ENCODE measurements at places on chromosomes 3 and 15.

GRCh38 chr15:68589053-68589452 lies 10.3 kb downstream of the CORO2B start:
- DNase-seq, result no peak

DNA sequence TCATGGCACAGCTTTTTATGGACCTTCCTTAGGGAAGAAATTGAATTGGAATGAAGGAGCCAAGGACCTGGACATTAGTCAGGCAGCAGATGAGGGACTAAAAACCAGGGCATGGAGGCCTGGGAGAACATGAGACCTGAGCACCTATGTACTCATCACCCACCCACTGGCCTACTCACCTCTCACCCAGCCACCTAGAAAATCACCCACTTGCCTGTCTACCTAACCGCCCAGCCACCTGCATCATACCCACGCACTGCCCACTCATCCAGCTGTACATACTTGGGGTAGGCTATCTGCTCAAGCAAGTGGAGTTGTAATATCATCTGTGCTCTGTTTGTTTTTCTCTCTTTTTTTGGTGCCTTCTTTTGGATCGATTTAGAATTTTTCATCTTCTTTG lies 65.3 kb upstream of the SLCO2A1 start:
- no peak for DNase-seq

DNA sequence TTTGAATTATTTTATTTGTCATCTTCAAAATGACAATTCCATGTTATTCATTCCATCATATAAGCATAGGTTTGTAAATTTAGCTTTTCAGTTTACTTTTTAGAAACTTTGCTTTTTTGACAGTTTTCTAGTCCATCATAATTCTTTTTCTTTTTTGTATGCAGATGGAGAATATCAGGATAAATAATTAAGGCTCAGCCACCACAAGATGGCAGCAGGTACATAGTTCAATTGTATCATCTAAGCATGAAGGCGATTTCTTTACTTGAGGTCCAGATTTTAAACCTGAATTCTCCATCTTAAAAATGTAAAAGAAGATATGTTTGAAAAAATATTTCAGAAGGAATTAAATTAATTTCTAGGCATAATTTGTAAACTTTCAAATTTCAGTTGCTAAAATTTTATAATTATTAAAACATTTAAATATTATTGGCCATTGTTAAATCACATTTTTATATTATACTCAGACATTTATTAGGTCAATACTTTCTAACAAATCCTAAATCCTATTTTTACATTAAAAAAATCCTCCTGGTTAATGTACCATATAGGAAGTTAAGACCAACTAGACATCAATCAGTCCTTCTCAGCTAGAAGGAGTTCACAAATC lies 15.1 kb downstream of the PLSCR5 start:
- no peak for DNase-seq

GRCh38 chr3:147361454-147362420 lies 44.6 kb downstream of the ZIC4 start:
- peak; percentile 3 for DNase-seq

- no peak for DNase-seq
Observed at GRCh38 chr3:53780806-53781205, 65.4 kb downstream of the CHDH start.

DNA sequence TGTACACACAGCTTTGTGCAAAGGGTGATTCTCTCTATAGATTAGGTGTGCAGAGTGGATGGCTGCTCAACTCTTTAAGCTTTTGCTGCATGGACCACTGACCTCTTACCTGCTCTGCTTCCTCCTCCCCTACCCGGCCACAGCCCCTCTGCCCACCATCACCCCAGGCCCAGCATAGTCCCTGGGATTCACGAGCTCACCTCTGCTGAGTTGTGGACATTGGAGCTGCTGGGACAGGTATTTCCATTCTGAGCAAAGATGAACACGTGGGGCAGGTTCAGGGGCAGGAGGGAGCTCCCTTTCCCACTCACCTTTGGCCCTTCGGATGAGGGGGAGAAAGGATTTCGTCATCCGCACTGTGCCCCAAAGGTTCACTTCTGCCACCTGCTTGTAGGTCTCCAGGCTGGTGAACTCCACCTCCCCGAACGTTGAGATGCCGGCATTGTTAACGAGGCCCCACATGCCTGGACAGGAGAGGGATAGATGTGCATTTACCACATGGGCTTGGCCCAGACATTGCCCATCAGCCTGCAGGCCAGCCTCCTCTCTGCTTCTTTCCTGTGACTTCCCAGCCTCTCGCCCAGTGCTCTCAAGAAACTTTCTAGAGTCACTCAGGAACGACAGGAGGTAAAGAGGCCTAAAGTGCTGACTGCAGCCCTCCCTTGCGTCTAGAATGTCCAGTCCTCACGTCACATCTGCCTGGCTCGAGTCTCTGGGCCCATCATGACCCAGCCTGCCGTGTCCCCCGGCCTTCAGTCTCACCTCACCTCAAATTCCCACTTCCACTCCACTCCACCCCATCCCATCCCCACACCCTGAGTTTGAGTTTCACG lies 41.6 kb downstream of the BDH1 start:
- DNase-seq, result no peak

DNA sequence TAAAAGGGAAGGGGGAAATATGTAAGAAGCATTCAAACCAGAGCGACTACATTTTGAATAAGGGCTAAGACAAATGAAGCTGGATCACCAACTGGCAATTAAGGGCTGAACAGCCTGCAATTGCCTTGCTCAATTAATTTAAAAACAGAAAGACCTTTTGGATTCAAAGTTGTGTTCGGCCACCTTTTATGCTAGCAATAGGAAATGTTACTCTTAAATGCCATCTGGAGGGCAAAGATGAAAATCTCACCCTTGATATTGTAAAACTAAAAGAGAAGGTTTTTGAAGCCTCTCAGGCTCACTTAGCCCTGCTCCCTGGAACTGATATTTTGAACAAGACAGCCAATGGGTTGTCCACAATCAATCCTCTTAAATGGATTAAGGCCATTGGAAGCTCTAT lies 44.2 kb downstream of the ACAD9 start:
- DNase-seq, result no peak

DNA sequence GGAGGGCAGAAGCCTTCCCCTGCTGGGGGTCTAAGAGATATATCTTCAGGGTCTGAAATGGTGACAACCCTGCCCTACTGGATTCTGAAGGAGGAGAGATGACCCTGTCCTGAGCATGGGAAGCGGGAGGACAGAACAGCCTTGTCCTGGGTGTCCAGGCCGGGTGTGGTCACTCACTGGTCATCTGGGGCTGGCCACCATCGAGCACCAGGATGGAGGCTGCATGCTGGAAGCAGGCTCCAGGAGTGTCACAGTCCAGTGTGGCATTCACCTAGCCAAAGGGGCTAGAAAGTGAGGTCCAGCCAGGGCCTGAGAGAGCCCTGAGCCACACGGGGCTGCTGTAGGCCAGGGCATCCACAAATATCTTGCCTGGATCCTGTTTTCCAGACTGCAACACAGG lies 5.2 kb downstream of the CDHR4 start:
- no peak for DNase-seq

- no peak for DNase-seq
Observed at GRCh38 chr3:171000281-171000680, 26.2 kb downstream of the SLC2A2 start.

- DNase-seq, result no peak
Observed at GRCh38 chr15:70627734-70628548, 135.4 kb downstream of the UACA start.

GRCh38 chr15:69786136-69786701 lies 311.5 kb downstream of the TLE3 start:
- no peak for DNase-seq

GRCh38 chr3:8805774-8806173 lies 36.4 kb upstream of the OXTR start:
- DNase-seq, result no peak

DNA sequence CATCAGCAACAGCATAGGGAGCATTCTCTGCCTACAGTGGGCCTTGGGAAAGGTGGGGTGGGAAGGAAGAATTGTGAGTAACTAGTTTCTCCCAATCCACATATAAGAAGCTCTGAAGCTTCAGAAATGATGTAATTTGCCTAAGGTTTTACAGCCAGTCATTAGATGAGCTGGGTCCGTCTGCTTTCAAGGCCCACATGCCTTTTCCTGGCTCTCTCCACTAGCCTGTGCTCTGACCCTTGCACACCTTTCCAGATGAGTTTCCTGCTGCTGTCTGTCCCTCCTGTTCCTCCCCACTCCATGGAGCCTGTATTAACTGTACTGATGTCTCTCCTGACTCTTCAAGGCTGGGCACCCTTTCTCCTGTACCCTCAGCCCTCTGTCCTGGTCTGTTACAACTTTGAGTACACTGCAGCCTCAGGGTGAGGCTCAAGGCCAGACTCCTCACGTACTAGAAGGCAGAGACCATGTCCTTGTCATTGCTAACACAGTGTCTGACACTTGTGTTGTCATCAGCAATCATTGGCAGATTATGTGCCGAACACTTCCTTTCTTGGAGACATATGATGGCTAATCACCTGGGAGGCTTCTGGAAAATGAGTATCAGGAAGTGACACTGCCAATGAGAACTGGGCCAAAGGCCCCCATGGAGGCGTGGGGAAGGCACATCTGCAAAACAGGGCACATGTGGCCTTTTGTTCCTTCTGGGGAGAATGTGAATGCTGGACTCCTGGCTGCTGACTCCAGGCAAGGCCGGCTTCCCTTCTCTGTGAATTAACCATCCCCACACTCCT lies 6.6 kb downstream of the TM6SF1 start:
- no peak for DNase-seq

GRCh38 chr15:41921167-41921566 lies 27.3 kb upstream of the SPTBN5 start:
- DNase-seq, result no peak
